AG20443 (cell line): ENCODE measurements at places on chromosomes 1 and 21.

GRCh38 chr1:151147665-151148064 lies 1.2 kb upstream of the SEMA6C start:
- no peak for DNase-seq

GRCh38 chr1:221884821-221885220 lies 142.9 kb upstream of the DUSP10 start:
- DNase-seq = no peak

DNA sequence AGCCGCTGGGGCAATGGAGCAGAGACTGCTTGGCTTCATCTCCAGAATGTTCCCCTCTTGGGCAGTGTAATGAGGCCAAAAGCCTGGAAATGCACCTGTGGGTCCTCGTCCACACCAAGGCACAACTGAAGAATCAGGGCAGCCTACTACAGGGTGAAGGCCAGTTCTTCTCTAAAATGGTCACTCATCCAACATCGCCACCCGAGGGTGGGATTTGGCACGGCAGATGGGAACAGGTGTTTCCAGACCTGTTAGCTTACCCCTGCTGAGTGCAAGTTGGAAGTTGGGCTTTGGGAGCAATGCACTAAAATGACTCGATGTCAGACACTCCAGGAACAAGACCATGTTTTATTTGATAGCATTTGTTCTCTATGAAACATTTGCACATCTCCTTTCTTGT lies 543.7 kb downstream of the NPHP4 start:
- no peak for DNase-seq

GRCh38 chr21:24976238-24976637 lies 631.0 kb downstream of the MRPL39 start:
- no peak for DNase-seq

- DNase-seq = no peak
Observed at GRCh38 chr1:175935566-175936115, 192.2 kb upstream of the TNR start.

DNA sequence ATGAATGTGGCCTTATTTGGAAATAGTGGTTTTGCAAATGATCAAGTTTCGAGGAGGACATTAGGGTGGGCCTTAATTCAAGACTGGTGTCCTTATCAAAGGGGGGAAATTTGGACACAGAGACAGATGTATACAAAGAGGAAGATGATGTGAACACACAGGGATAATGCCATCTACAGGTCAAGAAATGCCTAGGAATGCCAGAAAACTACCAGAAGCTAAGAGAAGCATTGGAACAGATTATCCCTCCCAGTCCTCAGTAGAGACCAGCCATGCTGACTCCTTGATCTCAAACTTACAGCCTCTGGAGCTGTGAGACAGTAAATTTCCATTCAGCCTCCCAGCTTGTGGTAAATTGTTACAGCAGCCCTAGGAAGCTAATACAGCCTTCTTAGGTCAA lies 151.4 kb downstream of the PTGER3 start:
- DNase-seq = peak; percentile 24

DNA sequence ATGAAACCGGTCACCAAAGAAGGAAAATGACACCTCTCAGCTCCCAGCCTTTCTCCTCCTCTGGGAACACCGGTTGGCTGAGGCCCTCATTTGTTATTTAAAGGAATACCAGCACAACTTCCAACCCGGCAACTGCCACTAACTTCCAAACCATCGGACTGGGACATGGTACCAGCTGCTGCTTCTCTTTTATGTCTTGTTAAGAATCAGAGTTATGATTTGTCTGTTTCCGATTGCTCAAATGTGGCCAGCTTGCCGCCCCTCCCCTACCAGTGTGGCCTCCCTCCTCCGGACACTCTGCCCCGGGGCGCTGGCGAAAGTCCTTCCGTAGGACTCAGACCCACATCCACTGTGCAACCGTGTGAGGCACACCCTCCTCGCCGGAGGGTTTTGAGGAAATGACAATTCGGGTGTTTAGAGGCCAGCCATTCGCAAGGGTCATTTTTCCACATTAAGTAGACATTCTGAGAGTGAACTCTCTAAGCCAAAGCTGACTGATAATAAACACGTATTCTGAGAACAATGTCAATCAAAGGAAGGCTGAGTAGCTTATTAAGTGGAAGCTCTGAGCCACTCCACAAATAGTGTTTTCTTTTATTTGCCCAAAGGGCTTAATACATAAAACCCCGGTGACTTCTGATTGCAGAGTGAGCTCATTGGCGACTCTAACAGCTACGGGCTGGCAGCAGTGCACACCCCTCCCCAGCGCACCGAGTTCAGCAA lies 5.5 kb downstream of the RIPK4 start:
- DNase-seq = peak; percentile 72

- peak; percentile 86 for DNase-seq
Observed at GRCh38 chr1:12480748-12481362, 137.2 kb downstream of the DHRS3 start.

DNA sequence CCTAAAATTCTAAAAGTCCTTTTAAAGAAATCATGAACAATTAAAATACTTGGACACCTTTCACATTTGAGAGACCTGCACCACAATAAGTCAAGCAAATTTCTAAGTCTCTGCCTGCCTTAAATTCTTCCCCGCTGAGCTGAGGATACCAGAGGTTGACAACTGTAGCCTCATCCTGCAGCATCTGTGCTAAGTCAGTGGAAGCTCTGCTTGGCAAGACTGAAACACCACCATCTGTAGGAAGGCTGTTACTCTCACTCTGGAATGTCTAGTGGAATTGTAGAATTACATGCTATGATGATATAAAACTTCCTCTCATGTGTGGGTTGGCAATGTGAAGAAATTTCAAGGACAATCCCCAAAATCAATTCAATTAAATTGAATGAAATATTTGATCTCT lies 1756.5 kb downstream of the NCAM2 start:
- no peak for DNase-seq

GRCh38 chr1:205064741-205065316 lies 19.4 kb downstream of the TMEM81 start:
- DNase-seq = no peak

DNA sequence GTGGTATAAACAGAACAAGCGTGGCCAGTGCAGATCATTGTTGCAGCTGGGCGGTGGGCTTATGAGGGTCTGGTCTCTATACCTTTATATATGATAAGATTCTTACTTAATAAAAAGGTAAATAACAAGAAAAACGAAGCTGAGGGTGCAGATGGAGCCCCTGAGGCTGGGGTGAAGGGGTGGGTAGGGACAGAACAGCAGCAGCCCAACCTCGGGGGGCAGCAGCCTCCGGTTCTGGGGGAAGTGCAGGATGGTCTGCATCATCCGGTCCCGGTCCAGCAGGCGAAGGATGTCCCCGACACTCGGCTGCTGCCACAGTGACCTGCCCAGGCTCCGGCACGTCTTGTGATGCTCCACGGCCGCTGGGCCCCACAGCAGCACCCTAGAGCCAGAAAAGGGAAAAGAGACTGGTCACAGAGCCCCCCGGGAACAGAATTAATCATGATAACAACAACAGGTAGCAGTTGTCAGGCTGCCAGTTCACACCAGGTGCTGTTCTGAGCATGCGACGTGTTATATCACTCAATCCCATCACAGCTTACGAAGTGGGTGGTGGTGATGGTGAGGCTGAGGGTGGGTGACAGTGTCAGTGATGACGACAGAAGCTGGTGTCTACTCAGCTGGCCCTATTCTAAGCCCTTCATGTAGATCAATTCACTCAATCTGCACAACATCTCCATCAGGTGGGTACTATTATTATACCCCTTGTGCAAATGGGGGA lies 35.5 kb downstream of the MRAP start:
- DNase-seq = no peak

DNA sequence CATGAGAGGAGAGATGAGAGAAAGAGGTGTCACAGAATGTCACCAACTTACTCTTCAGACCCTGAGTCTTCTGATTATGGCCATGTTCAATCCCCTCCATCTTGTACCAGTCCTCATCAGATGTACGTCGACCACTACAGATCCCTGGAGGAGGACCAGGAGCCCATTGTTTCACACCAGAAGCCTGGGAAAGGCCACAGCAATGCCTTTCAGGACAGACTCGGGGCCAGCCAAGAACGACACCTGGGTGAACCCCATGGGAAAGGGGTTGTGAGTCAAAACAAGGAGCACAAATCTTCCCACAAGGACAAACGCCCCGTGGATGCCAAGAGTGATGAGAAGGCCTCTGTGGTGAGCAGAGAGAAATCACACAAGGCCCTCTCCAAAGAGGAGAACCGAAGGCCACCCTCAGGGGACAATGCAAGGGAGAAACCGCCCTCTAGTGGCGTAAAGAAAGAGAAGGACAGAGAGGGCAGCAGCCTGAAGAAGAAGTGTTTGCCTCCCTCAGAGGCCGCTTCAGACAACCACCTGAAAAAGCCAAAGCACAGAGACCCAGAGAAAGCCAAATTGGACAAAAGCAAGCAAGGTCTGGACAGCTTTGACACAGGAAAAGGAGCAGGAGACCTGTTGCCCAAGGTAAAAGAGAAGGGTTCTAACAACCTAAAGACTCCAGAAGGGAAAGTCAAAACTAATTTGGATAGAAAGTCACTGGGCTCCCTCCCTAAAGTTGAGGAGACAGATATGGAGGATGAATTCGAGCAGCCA lies 8.0 kb downstream of the ELOA start:
- DNase-seq = peak; percentile 78

- DNase-seq = no peak
Observed at GRCh38 chr21:32918478-32919120, 107.1 kb upstream of the OLIG2 start.

DNA sequence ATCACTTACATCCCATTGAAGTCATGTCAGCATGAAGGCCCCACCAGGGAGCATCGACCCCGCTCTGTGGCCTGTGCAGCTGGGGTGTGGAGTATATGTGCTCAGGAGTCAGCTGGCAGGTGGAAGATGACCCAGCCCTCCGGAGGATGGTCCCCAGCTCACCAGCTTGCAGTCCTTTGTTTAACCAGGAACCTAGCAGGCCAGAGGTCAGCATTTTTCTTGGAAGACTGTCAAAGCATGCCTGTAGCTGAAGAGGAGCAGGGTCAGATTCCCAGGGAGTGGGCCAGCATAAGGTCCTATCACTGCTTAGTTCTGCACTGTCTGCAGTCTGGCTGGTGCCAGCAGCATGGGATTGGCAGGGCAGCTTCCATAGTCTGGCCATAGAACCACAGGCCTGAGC lies 12.7 kb downstream of the NFASC start:
- no peak for DNase-seq

- no peak for DNase-seq
Observed at GRCh38 chr1:201175820-201176500, 14.7 kb upstream of the IGFN1 start.
